ENCODE measurements at places on chromosomes 11 and 22.

GRCh38 chr11:33692541-33692940, 8.1 kb downstream of the C11orf91 start:
- DNase-seq = no peak

- no peak for DNase-seq
Measured at GRCh38 chr22:28112548-28113043, 193.5 kb upstream of the PITPNB start.

DNA sequence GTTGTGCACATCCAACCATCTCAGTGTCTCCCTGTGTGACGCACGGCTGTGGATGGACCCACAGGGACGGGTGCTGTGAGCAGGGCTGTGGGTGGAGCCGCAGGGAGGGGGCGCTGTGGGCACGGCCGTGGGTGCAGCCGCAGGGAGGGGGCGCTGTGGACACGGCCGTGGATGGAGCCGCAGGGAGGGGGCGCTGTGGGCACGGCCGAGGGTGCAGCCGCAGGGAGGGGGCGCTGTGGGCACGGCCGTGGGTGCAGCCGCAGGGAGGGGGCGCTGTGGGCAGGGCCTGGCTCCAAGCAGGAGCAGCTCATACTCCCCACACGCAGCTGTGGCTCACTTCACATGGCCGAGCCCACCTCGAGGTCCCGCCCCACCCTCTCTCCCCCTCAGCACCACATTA, 6.0 kb upstream of the MAPK11 start:
- no peak for DNase-seq

DNA sequence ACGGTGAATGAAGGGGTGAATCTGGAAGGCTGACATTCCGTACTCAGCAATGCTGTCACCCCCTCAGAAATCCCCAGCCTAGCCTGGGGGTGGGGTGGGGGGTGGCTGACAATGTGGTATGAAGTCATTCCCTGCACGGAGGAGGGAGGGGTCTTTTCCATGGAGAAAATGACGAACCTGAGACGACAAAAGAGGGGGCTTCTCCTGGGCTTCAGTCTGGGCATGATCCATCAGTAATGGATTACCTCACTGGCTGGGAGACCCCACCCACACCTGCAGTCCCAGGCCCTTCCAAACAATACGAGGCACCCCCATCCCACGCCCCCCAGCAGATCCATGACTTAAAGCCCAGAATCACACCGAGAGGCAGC, 1.0 kb downstream of the KIAA0930 start:
- no peak for DNase-seq

GRCh38 chr11:30045921-30046577, 29.2 kb upstream of the KCNA4 start:
- no peak for DNase-seq

DNA sequence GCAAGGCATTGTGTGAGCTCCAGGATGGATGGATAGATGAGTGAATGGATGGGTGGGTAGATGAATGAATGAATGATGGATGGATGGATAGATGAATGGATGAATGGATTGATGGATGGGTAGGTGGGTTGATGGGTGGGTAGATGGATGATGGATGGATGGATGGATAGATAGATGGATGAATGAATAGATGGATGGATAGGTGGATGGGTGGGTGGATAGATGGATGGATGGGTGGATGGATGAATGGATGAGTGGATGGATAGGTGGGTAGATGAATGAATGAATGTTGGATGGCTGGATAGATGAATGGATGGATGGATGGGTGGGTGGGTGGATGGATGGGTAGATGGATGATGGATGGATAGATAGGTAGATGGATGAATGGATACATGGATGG, 33.5 kb downstream of the DHCR7 start:
- no peak for DNase-seq

DNA sequence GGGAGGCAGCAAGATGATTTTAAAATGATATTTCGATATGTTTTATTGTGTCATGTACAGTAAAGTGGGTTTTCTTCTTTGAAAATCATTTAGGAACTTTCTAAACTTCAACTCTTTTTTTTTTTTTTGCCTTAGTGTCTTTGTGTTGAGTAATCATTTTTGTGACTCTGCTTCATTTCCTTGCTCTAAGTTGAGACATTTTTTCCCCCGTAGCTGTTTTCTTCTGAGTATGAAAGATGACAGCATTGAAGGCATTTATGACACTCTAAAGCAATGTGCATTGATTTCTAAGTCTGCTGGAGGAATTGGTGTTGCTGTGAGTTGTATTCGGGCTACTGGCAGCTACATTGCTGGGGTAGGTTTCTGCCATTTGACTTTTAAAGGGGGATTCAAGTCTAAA, 23.5 kb downstream of the RRM1 start:
- no peak for DNase-seq

DNA sequence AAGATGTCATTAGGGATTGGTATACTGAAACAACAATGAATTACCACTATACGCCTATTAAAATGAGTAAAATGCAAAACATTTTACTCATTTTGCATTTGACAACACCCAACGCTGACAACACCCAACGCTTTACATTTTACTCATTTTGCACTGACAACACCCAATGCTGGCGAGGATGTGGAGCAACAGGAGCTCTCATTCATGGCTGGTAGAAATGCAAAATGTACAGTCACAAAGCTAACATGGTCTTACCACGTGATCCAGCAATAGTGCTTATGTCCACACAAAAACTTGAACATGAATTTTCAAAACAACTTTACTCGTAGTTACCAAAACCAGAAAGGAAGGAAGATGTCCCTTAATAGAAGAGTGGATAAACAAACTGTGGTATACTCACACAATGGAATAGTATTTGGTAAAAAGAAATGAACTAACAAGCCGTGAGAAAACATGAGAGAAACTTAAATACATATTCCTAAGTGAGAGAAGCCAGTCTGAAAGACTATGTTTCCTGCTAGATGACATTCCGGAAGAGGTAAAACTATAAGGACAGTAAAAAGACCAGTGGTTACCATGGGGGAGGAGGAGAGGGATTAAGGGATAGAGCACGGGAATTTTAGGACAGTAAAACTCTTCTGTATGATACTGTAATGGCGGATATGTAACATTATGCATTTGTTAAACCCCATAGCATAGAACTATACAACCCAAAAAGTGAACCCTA, 11.4 kb upstream of the MSANTD2 start:
- DNase-seq = no peak

DNA sequence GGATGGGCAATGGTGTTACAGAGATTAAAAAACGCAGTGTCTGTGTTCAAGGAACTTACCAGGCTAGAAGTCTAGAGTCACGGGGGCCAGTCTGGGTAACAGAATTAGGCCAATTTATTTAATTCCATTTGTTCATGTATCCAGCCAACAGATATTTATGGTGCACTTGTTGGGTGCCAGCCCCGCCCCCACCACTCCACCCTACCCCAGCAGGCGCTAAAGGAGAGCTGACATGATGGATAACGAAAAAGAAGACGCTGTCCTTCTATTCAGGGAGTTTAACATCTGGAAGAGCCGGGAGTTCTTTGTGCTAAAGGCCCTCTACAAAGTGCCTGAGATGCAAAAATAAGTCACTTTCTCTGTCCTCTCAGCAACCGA, 1.1 kb upstream of the BMAL1 start:
- no peak for DNase-seq

DNA sequence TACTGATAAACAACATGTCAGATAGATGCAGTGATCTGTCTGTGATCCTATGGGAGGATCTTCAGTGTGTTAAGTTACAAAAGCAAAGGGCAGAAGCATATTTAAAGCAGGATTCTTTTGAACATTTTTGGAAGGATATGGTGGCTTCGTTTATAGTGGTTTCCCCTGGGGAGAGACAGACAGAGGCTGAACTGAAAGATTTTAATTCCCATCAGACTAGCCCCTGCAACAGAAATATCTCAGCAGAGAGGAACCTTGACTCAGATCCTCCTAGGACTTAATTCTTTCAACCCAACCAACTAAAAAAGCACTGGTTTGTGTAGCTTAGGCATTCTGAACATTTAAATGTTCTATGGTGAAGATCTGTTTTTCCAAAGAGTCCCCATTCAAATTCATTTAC, 5.7 kb downstream of the CLTCL1 start:
- DNase-seq = no peak

GRCh38 chr22:48397531-48398180, 1430.0 kb downstream of the BRD1 start:
- DNase-seq = no peak

DNA sequence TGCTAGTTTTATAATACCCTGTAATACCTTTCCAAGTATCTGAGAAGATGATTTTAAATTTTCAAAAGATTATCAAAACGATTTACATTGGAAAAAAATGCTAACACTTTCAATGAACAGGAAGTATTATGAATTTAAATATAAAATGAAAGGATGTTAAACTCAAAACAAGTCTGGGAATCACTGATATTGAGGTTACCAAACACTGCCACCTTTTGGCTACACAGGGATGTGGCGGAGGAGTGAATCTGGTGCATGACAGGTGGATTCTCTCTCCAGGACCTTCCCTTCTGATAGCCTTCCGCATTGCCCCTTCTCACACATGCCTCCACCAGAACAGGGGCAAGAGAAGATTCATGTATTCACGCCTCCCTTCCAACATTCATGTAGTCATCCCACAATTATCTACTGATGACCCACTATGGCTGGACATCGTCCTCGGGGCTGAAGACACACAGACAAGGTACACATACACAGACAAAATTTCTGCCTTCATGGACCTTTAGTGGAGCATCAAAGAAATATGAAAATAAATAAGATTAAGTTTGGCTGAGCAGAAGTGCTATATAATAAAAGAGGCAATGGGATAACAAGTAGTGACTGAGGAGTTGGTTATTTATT, 34.7 kb downstream of the ATG16L2 start:
- DNase-seq = peak; percentile 23

- no peak for DNase-seq
Measured at GRCh38 chr11:78453140-78453935, 35.7 kb upstream of the GAB2 start.

DNA sequence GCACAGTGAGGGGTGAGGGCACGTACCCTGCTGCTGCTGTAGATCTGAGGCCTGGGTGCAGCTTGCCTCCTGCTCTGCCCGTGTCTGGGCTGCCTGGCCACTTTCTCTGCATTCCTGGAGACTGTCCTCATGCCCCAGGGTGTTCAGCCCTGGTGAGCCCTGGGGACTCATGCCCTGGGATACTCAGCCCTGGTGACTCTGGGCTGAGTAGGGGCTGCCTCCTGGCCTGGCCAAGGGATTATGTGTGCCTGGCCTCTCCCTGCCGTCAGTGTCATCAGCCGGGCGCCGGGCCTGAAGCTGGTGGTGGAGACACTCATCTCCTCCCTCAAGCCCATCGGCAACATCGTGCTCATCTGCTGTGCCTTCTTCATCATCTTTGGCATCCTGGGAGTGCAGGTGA, 94.7 kb downstream of the CACNA1I start:
- DNase-seq = no peak

DNA sequence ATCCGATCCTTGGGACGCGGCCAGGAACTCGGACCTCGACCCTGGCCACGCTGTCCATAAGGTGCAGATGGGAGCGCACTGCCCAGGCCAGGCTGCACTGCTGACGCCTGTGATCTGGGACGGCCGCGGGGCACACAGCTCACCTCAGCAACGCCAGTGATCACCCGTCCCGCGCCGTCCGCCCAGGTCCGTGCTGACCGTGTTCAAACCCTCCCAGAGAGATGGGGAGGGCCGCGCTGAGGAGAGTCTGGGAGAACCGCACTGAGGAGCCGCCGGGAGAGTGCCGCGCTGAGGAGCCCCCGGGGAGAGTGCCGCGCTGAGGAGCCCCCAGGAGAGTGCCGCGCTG, 636 bp downstream of the KCNQ1OT1 start:
- DNase-seq = no peak

GRCh38 chr11:95507794-95508193, 276.8 kb upstream of the SESN3 start:
- DNase-seq = no peak

GRCh38 chr11:93608364-93608763, 53.1 kb upstream of the CEP295 start:
- peak; percentile 43 for DNase-seq

- DNase-seq = no peak
Measured at GRCh38 chr11:72606748-72607468, 67.3 kb downstream of the PDE2A start.

DNA sequence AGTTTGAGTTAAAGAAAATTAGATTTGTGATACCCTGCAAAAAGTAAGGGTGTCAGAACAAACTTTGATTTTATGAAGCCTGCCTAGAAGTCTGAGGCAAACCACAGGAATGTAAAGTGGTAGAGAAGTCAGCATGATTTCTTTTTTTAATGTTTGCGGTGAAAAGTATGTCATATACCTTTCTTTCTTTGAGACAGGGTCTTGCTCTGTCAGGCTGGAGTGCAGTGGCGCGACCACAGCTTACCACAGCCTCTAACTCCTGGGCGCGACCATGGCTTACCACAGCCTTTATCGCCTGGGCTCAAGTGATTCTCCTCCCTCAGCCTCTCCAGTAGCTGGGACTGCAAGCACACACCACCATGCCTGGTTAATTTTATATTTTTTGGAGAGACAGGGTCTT, 4.7 kb downstream of the API5 start:
- DNase-seq = peak; percentile 42

DNA sequence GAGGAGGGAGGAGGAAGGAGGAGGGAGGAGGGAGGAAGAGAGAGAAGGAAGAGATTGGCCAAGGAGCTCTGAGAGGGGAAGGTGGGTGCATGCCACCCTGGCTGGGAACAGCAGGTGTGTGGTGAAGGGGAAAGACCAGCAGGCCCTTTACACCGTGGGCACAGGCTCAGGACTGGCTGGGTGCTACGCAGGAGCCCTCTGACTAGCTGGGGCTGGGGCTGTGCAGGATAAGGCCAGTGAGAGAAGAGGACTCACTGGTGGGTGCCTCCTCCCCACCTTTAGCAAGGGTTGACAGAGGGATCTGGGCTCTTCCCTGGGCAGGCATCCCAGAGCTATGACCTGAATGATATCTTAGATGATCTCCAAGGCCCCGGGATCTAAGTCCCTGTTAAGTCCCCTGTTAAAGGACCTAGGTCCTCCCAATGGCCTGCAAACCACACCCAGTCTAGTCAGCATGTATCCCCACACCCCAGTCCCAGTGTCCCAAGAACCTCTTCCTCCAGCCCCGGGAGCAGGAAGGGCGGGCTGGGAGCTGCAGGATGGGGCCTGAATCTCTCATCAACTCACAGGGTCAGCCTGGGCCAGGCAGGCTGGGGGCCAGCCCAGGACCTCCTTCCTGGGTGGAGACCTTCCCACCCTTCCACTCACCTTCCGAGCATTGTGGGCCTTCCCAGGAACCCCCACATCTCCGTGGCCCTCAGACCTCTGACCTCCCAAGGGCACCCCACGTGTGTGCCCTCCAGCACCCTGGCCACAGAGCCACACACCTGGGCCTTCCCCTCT, 55.4 kb downstream of the CDKN1C start:
- DNase-seq = no peak

- DNase-seq = no peak
Measured at GRCh38 chr11:9090488-9091043, 833 bp downstream of the SCUBE2 start.

GRCh38 chr22:47043835-47044721, 281.6 kb downstream of the TBC1D22A start:
- peak; percentile 33 for DNase-seq
